Activated CD4-positive, CD25-positive, alpha-beta regulatory T cell (primary cell): ENCODE measurements at places on chromosomes 16 and 17.

DNA sequence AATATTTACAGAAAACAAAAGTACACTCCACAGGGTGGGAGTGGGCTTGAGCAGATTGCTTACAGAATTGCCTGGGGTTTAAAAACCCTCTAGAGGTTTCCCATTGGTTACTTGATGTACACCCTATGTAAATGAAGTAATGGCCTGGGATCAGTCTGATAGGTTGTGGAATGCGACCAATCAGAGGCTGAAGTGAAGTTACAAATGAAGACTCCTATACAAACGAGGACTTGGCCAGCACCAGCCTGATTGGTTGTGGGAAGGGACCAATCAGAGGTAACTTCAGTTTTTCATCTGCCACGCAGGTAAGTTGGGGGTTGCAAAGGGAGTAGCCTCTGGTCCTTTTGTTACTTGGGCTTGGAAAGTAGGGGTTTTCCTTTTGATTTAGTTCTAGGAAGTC, 8.8 kb downstream of the EEF2K start:
- no peak for DNase-seq

DNA sequence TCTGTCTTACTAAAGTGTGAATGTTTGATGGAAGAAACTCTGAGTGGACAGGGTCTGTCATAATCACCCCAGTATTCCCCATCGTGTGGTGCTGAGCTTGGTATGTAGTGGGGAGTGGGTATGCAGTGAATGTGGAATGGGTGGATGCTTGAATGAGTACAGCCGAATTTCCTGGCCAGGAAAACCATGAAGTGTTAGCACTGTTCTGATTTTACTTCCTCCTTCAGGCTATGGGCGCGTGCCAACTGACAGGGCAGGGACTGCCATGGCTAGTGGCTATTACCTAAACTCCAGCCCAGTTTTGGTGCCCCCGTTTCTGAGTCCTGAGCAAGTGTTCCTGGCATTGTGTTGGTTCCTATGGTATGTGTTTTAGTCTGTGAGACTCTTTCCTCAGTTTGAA, 48.6 kb downstream of the PRKCA start:
- DNase-seq: no peak

DNA sequence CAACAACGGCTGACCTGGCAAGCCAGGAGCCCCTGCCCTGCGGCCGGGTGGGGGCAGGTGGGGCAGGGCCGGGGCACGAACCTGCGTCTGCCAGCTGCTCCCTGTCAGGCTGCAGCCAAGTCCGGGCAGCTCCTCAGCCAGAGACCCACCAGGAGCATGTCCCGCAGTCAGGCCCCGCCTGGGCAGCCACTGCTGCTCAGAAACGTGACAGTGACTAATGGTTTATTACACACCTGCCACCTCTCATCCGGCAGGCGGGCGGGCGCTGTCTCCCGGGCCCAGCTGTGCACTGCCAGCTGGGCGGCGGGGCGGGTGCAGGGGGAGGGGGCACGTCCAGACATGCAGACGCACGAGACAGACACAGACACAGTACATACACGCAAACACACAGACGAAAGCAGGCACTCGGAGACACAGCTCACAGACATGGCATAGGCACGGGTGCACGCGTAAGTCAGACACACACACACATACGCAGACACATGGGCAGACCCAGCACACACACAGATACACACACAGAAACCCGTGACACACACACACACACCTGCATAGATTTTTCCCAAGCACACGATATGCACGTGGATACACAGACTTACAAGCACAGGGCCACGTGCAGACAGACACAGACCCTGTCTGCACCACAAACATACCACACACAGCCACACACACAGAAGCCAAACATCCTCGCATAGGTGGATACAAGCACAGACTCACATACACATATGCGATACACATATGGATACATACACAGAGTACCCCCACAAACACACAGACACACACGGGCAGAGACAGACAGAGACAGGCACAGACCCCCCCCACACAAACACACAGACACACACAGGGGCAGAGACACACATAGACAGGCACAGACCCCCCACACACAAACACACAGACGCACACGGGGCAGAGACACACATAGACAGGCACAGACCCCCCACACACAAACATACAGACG, 248.3 kb upstream of the CIBAR2 start:
- no peak for DNase-seq

DNA sequence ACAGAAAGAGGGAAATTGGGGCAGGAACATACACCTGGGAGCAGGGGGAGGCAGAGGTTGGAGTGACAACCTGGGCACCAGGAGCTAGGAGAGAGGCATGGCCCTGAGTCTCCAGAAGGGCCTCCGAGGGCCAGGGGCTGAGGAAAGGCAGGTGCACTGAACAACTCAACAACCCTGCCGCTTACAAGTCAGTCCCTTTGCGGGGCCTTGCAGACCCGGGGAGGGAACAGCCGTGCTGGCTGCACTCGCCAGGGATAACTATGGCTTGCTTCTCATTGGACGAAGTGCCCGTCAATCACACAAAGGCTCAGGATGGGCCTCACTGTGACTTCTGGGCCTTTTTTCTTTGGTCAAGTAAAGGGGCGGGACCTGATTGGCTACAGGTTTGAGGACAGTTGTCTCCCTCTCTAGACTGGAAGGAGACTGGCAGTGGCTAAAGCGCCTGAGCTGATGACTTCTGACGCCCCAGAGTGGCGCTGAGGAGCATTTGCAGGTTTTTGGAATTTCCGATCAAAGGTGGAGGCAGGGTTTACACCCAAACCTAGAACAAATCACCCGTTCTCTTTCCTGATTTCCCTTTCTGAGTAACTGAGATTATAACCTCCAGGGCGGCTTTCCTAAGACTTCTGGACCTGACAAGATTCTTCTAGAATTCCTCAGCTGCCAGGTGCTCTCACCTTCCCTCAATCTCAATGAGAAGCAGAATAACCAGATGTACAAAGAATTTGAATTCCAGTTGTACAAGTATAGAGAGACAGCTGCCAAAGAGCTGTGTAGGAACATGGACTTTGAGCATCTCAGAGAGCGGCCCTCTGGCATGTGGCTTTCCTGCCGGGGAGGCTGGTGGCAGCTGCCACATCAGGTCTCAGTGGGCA, 27.6 kb upstream of the ST6GALNAC2 start:
- DNase-seq: no peak

DNA sequence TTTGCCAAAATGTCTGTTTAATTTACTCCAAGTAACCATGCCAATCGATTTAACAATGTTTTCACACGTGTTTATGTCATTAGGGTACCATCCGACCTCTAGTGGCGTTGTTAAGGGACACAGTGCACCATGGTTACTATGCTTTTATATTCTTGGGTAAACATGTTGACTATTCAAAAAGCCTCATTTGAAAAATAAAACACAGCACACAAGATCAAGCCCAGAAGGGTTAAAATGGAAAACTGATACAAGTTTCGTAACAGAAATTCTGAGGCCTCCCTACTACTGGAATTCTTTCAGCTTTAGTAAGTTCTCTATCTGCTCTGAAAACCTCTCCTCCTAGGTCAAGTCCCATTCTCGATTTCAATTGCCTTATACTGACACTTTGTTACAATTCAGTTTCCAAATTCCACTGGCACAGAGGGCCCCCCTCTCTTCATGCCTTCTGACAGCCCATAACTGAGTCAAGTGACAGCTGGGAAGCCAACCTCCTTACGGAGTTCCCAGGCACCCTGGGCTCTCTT, 2.1 kb downstream of the CFAP20 start:
- no peak for DNase-seq

- DNase-seq: no peak
Measured at GRCh38 chr16:48386559-48387312, 1.5 kb upstream of the SIAH1 start.
